Adipocyte (in vitro differentiated cells): ENCODE measurements at places on chromosomes 16 and 17.
A peak's percentile ranks its signal among the peaks of the same experiment; 100 is the strongest.

- no peak for DNase-seq
Observed at GRCh38 chr17:33178681-33179080, 114.4 kb downstream of the ASIC2 start.

DNA sequence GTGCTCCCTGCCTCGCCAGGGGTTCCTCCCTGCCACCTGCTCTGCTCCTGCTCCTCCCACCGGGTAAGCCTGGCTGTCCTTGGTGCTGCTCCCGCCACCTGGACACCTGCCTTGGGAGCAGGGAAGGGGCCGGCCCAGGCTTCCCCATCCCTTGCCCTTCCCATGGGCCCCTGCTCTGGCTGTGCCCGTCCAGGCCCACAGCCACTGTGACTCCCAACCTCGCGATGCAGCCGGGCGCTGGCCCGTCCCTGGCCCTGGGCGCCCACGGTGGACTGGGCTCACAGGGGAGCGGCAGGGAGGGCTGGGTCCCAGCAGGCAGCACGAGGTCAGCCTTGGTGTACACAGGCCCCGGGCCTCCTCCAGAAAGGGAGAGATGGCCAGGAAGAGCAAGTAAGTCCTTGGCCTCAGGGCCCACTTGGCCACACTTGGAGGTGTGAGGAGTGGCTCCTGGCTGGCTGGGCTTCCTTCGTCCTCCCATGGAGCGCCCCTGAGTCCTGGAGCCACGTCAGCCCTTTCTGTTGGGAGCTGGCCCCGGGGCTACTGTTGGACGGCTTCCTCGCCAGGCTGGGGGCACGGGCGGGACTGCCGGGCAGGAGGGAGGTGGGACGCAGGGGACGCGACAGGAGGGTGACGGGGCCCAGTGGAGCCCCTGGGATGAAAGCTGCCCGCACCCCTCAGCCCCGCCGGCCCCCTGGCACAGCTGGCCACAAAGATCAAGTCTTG is 15.3 kb downstream of the ENGASE start:
- no peak for DNase-seq

- DNase-seq, result peak; percentile 67
Observed at GRCh38 chr17:63395075-63395805, 50.9 kb downstream of the CYB561 start.

GRCh38 chr17:18064053-18064452 is 23.7 kb upstream of the DRG2 start:
- DNase-seq, result no peak

DNA sequence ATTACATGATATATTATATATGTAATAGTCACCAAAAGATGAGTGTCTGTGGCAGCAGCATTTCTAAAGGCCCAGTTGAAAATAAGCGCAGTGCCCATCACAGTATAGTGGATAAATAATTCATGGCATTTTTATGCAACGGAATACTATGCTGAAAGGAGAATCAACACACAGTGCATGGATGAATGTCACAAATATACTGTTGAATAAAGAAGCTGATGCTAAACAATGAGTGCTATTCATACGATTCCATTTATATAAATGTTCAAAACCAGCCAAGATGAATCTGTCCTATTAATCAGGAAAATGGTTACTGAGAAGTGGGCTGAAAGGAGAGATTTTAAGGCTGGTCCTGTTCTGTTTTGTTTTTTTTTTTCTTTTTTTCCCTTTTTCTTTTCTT is 61.6 kb downstream of the HSD17B2 start:
- DNase-seq, result no peak
